ENCODE measurements at places on chromosomes 2 and 18.

DNA sequence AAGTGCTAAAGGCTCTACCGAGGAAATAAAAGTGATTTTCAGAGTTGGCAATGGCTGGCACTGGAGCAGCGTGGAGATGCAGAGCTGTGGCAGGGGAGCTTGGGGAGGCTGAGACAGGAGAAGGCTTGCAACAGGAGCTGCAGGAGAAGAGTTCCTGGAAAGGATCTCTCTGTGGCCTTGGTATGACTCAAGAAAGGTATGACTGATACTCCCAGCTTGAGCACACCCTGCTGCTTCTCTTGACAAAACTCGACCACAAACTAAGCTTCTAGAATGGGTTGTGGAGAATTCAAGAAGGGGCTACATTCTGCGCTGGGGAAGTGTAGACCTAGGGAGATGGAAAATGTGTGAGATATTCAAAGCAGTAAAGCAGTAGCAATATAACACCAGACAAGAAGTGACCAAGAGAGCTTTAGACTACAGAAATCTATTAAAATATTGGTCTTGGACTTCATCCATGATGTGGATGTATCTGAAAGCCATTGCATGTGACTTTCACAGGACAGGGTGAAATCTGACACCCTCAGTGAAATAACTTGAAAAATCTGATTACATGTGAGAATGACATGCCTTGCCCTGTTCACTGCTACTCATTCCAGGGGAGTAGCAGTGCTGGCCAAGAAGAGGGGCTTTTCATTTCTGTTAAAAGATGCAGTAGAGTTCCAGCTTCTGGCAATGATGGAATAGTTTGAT is 41.5 kb downstream of the SUCLG1 start:
- no peak for DNase-seq

- DNase-seq: no peak
These were observed 60.5 kb upstream of the B3GNT7 start for GRCh38 chr2:231334981-231335380.

GRCh38 chr18:25067275-25068025 is 284.5 kb downstream of the ZNF521 start:
- no peak for DNase-seq

DNA sequence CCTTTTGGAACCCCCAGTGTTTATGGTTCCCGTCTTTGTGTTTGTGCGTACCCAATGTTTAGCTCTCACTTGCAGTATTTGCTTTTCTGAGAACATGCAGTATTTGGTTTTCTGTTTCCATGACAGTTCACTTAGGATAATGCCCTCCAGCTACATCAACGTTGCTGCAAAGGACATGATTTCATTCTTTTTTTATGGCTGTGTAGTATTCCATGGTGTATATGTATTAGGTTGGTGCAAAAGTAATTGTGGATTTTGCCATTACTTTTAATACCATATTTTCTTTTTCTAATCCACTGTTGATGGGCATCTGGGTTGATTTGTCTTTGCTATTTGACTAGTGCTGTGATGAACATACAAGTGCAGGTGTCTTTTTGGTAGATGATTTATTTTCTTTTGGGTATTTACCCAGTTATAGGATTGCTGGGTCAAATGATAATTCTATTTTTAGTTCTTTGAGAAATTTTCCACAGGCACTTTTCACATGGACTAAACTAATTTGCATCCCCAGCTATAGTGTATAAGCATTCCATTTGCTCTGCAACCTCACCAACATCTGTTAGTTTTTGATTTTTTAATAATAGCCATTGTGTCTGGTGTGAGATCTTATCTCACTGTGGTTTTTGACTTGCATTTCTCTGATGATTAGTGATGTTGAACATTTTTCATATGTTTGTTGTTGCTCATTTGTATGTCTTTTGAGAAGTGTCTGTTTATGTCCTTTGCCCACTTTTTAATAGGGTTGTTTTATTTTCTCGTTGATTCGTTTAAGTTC is 63.6 kb downstream of the CERS6 start:
- peak; percentile 25 for DNase-seq

- no peak for DNase-seq
These were observed 220.2 kb upstream of the SMAD7 start for GRCh38 chr18:49170925-49171505.

Data from HFFc6 (cell line).